ENCODE measurements at places on chromosomes 5 and 9. TPM values are rescaled to one million over a fixed set of nuclear protein-coding genes. Genes with fewer than 3 reads are reported as not detected.

VCAN gene
- total RNA-seq = 37.5 TPM

KIF4B gene
- total RNA-seq = not detected

GPR150 gene
- total RNA-seq = 0.36 TPM

URM1 gene
- 16.9 TPM for total RNA-seq

PDE8B gene
- 6.1 TPM for total RNA-seq

GCNT1 gene
- total RNA-seq = 10.0 TPM

CTXN3 gene
- total RNA-seq = not detected

RETREG1 gene
- total RNA-seq = 12.8 TPM

GHR gene
- total RNA-seq = 11.8 TPM

ANKRD18A gene
- under 0.01 TPM for total RNA-seq

DNA sequence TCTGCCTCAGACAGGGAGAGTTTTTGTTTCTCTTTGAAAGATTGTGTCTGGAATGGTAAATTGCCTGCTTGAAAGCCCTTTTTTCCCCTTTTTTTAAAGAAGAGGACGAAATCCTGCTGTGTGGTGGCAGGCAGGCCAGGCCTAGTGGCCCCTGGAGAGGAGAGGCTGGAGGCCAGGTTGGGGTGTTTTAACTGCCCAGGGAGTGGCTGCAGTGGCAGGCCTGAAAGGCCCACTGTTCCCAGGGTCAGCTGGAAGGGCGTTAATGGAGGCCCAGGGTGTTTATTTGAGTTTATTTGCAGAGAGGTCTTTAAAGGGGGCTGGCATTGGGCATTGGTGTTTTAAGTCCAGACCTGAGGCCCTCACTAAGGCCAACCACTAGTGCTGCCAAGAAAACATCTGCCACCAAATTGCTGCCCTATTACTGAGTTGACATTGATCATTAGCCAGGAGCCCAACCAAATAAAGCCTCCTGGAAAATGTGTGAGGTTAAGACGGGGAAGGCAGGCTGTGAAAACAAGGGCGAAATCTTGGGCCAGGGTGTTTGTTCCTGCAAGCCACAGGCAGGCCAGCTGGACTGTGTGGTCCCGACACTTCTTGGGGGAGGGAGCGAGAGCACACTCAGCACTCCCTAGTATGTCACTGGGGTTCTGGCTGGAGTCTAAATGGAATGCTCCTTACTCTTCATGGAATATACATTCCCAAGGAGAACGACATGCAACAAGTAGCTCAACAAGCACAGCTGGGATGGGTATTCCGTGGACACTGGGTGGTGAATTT is 5.0 kb downstream of the JADE2 start:
- peak; percentile 75 for DNase-seq
- no peak overlapping the region for H3K4me3 ChIP-seq
- peaks cover 69% of the 10 kb centered on the region for H3K4me1 ChIP-seq
- no peaks in the 10 kb centered on the region for H3K36me3 ChIP-seq

DNA sequence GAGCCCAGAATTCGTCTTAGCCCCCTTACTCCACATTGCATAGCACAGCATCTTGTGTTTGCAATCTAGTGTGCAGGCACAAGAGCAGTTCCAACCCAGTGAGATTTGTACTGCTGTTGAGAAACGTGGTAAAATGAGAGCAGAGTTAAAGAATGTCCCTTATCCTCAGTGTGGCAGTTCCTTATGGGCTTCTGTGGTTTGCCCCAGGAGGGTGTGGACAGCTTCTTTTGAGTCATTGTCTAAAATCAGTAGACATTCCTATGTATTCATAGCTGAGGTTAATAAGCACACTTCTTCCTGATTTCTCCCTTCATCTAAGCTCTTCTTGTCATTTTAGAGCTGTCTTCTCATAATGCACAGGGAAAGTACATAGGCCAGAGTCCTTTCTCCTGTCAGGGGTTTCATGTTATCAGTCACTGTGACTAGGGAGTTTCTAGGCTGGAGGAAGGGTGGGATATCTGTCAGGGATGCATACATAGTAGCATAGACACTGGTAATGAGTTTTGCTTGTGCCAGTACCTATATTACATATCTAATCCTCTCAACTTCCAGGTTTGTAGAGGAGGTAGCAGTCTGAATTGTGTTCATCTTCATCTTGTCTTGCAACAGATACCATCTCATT is 2.0 kb upstream of the CAVIN4 start:
- H3K27me3 ChIP-seq = no peaks in the 10 kb centered on the region
- no peak for DNase-seq
- H3K4me1 ChIP-seq = no peaks in the 10 kb centered on the region
- no peak overlapping the region for H3K27ac ChIP-seq
- H3K4me3 ChIP-seq = no peak overlapping the region

- H3K27ac ChIP-seq = no peak overlapping the region
- H3K27me3 ChIP-seq = no peaks in the 10 kb centered on the region
- H3K36me3 ChIP-seq = no peaks in the 10 kb centered on the region
- no peak for DNase-seq
Observed at GRCh38 chr5:159403906-159404681, 73.8 kb upstream of the IL12B start.

DNA sequence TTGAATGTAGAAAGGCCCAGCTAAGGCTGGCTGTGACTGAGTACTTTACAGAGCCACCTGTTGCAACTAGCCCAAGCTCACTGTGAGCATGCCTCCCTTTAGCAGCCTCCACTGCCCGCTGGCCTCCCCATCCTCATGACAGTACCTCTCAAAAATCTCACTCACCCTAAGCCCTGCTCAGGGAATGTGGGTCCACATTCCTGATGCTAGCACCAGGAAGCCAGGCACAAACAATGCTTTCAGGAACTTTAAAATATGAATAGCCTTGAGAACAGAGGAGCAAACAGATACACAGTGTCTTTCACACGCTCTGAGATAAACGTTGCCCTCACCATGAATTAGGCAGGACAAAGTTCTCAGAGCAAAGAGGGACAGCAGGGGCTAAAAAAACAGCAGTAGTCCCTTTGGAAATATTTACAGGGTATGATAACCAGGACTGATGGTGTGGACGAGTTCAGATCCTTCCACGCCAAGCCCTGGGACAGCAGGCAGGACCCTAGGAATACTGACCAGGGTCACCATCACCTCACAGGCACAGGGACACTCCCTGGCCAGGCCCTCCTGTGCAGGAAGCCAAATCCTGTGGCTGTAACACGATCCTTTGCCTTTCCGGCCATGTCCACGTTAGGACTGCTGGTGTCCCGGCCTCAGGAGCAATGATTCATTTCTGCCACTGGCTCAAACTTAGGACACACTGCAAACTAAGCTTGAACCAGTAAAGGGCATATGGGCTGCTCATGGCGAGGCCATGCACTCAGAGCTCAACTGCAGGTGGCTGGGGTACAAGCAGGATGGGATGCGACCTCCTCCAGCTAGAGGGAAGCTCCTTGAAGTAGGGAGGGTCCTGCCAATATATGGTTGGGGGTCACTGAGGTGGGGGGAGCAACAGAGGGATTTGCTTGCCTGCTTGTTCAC is 9.6 kb downstream of the ACSL6 start:
- H3K36me3 ChIP-seq = no peaks in the 10 kb centered on the region
- no peaks in the 10 kb centered on the region for H3K4me1 ChIP-seq
- H3K27ac ChIP-seq = no peak overlapping the region
- no peak for DNase-seq
- H3K4me3 ChIP-seq = no peak overlapping the region

- H3K4me1 ChIP-seq = no peaks in the 10 kb centered on the region
- H3K27me3 ChIP-seq = no peaks in the 10 kb centered on the region
- no peak overlapping the region for H3K4me3 ChIP-seq
- no peaks in the 10 kb centered on the region for H3K36me3 ChIP-seq
- no peak for DNase-seq
- H3K27ac ChIP-seq = no peak overlapping the region
Observed at GRCh38 chr5:2176581-2176980, 293.9 kb upstream of the IRX4 start.

- no peak for DNase-seq
- no peaks in the 10 kb centered on the region for H3K4me1 ChIP-seq
- H3K27ac ChIP-seq = no peak overlapping the region
- no peak overlapping the region for H3K4me3 ChIP-seq
- H3K36me3 ChIP-seq = no peaks in the 10 kb centered on the region
Observed at GRCh38 chr5:106940986-106941385, 729.8 kb downstream of the EFNA5 start.

DNA sequence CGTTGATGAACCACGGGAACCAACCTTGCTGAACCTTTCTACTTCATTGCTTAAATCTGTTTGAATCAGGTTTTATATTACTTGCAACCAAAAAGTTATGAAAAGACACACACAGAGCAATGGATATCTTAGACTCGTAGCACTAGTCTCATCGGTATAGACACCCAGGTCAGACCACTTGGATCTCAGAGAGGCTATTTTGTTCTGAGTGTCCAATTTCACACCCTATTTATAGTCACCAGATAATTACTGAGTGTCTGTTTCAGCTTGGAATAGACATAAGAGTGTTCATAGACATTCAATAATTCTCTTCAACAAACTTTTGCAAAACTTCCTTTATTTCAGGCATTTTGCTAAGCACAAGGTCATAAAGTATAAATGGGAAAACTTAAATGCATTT is 145.4 kb upstream of the EGFLAM start:
- no peak overlapping the region for H3K27ac ChIP-seq
- no peaks in the 10 kb centered on the region for H3K4me1 ChIP-seq
- no peaks in the 10 kb centered on the region for H3K27me3 ChIP-seq
- no peaks in the 10 kb centered on the region for H3K36me3 ChIP-seq
- no peak for DNase-seq

DNA sequence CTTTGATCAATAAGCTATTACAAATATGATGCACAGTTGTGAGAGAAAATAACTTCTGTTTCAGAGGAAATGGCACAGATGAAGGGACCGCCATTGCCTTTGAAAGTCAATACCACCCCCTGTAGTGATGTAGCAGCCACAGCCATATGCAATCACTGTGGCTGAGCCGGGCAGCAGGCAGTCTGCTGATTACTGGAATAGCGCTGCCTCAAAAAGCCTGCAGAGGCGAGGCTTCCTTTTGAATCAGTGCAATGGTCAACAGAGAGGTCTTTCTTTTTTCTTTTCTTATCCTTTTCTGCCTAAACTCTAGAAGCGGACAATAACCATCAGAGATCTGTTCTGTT is 265.1 kb upstream of the TAS2R1 start:
- no peak overlapping the region for H3K27ac ChIP-seq
- no peak for DNase-seq

GRCh38 chr9:114051281-114051680 is 26.8 kb downstream of the AMBP start:
- H3K4me3 ChIP-seq = no peak overlapping the region
- H3K27ac ChIP-seq = no peak overlapping the region
- H3K4me1 ChIP-seq = no peaks in the 10 kb centered on the region
- no peak for DNase-seq
- no peaks in the 10 kb centered on the region for H3K27me3 ChIP-seq
- peaks cover 3% of the 10 kb centered on the region for H3K36me3 ChIP-seq

DNA sequence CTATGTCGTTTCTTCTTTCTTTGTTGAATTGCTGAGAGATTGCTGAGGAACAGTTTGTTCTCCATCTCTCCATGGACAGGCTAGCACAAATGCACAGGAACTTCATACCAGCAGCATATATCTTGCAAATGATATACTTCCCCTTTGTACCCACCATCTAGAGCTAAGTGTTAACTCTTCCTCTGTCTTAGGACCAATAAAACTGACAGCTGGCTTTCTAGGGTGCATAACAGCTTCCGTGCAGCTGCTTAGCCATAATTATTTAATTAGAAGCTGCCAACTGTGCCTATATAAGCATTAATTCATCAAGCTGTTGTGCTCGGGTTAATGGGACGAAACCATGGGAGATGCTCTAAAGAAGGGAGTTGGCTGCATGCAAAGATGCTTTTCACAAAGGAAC is 38.7 kb downstream of the KCTD16 start:
- H3K27ac ChIP-seq = no peak overlapping the region
- H3K36me3 ChIP-seq = no peaks in the 10 kb centered on the region
- no peaks in the 10 kb centered on the region for H3K4me1 ChIP-seq
- no peak overlapping the region for H3K4me3 ChIP-seq
- no peak for DNase-seq
- H3K27me3 ChIP-seq = peaks cover 48% of the 10 kb centered on the region

GRCh38 chr9:79369676-79370075 is 202.1 kb upstream of the TLE4 start:
- no peaks in the 10 kb centered on the region for H3K36me3 ChIP-seq
- no peaks in the 10 kb centered on the region for H3K27me3 ChIP-seq
- no peaks in the 10 kb centered on the region for H3K4me1 ChIP-seq
- no peak overlapping the region for H3K27ac ChIP-seq

- no peak overlapping the region for H3K27ac ChIP-seq
- peaks cover 12% of the 10 kb centered on the region for H3K4me1 ChIP-seq
- DNase-seq = no peak
- no peak overlapping the region for H3K4me3 ChIP-seq
- H3K27me3 ChIP-seq = no peaks in the 10 kb centered on the region
Observed at GRCh38 chr9:70428781-70429180, 14.3 kb upstream of the KLF9 start.

- no peaks in the 10 kb centered on the region for H3K36me3 ChIP-seq
- H3K27me3 ChIP-seq = no peaks in the 10 kb centered on the region
Observed at GRCh38 chr9:131028221-131028884, 19.4 kb downstream of the LAMC3 start.

DNA sequence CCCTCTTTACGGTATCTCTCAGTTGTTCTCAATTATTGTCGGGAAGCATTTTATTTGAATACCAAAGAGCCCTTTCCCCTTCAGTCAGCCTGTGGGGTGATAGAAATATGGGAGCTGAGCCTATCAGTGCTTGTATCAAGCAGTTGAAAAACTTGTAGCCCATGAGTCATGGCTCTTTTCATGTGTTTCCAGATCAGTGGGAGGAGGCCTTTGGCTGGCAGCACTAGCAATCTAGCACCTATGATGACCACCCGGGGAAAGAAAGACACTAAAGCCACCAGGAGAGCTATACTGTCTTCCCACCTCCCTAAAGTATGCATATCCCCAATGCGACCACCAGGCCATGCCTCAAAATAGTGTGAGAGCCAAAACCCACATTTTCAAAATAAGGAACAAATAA is 696.9 kb upstream of the C9orf72 start:
- no peak overlapping the region for H3K4me3 ChIP-seq
- no peak overlapping the region for H3K27ac ChIP-seq
- DNase-seq = no peak
- H3K27me3 ChIP-seq = no peaks in the 10 kb centered on the region
- no peaks in the 10 kb centered on the region for H3K4me1 ChIP-seq

GRCh38 chr5:32936329-32936728 is 225.2 kb downstream of the NPR3 start:
- H3K4me3 ChIP-seq = no peak overlapping the region
- DNase-seq = no peak
- H3K36me3 ChIP-seq = no peaks in the 10 kb centered on the region
- H3K27me3 ChIP-seq = no peaks in the 10 kb centered on the region
- no peak overlapping the region for H3K27ac ChIP-seq

- no peaks in the 10 kb centered on the region for H3K36me3 ChIP-seq
- no peak overlapping the region for H3K27ac ChIP-seq
- H3K27me3 ChIP-seq = no peaks in the 10 kb centered on the region
- no peak for DNase-seq
- H3K4me1 ChIP-seq = no peaks in the 10 kb centered on the region
Observed at GRCh38 chr5:135429301-135430134, 17.6 kb downstream of the DCANP1 start.

- H3K36me3 ChIP-seq = no peaks in the 10 kb centered on the region
- H3K4me3 ChIP-seq = no peak overlapping the region
- H3K4me1 ChIP-seq = no peaks in the 10 kb centered on the region
- DNase-seq = no peak
- H3K27ac ChIP-seq = no peak overlapping the region
Observed at GRCh38 chr9:107260437-107261081, 22.5 kb upstream of the RAD23B start.

GRCh38 chr9:106753155-106753671 is 109.8 kb upstream of the ZNF462 start:
- no peak overlapping the region for H3K27ac ChIP-seq
- H3K4me3 ChIP-seq = no peak overlapping the region
- no peaks in the 10 kb centered on the region for H3K27me3 ChIP-seq
- no peaks in the 10 kb centered on the region for H3K36me3 ChIP-seq

- no peaks in the 10 kb centered on the region for H3K27me3 ChIP-seq
- no peak overlapping the region for H3K4me3 ChIP-seq
- no peaks in the 10 kb centered on the region for H3K36me3 ChIP-seq
- H3K27ac ChIP-seq = no peak overlapping the region
Observed at GRCh38 chr5:66249920-66250319, 105.8 kb downstream of the SREK1 start.

All from sigmoid colon (tissue), 7 donors.